PC-3 (cell line): ENCODE measurements at places on chromosomes 6 and 20. TPM values are rescaled to one million over a fixed set of nuclear protein-coding genes. Genes with fewer than 3 reads are reported as not detected.

The C6orf132 gene
- 66.0 and 86.3 TPM in 2 replicates for total RNA-seq

The PRPF6 gene
- total RNA-seq, result 67.1 and 87.2 TPM in 2 replicates

The BPIFB1 gene
- not detected in 2 replicates for total RNA-seq

The RSPH9 gene
- not detected in 2 replicates for total RNA-seq

The DPPA5 gene
- not detected in 2 replicates for total RNA-seq

The TRAPPC3L gene
- not detected in 2 replicates for total RNA-seq

The TCP11 gene
- 1.3 and 1.7 TPM in 2 replicates for total RNA-seq

The ULBP1 gene
- 0.86 and 0.87 TPM in 2 replicates for total RNA-seq

The MRAP2 gene
- total RNA-seq, result 0.07 and 0.12 TPM in 2 replicates

The SMPDL3A gene
- total RNA-seq, result 2.7 and 4.6 TPM in 2 replicates

The RSPH4A gene
- total RNA-seq, result 0.04 TPM in 1 of 2 replicates, not detected in the other

The SLC17A1 gene
- total RNA-seq, result not detected in 2 replicates

The MICAL1 gene
- 9.1 and 17.9 TPM in 2 replicates for total RNA-seq

The CLPSL2 gene
- not detected in 2 replicates for total RNA-seq

The MYBL2 gene
- total RNA-seq, result 95.9 and 103 TPM in 2 replicates

The ABT1 gene
- total RNA-seq, result 26.9 and 33.7 TPM in 2 replicates

The ENPP4 gene
- 2.8 and 5.1 TPM in 2 replicates for total RNA-seq

The SOX18 gene
- 1.1 and 1.5 TPM in 2 replicates for total RNA-seq

The MAPK13 gene
- total RNA-seq, result 36.9 and 41.4 TPM in 2 replicates

The FBXO9 gene
- total RNA-seq, result 30.3 and 54.6 TPM in 2 replicates

The CGA gene
- not detected in 2 replicates for total RNA-seq

The TNNC2 gene
- total RNA-seq, result not detected in 2 replicates

The ACTL10 gene
- total RNA-seq, result 1.6 and 2.8 TPM in 2 replicates

The TMEM74B gene
- total RNA-seq, result 6.3 and 18.4 TPM in 2 replicates

The RBPJL gene
- total RNA-seq, result not detected in 2 replicates

The CRISP3 gene
- total RNA-seq, result not detected in 2 replicates

The F13A1 gene
- not detected in 2 replicates for total RNA-seq

The TAAR1 gene
- not detected in 2 replicates for total RNA-seq

The NKX2-2 gene
- total RNA-seq, result not detected in 2 replicates

The OR2H2 gene
- total RNA-seq, result not detected in 2 replicates

The FAM83C gene
- 0.12 TPM in 1 of 2 replicates, not detected in the other for total RNA-seq

The CARMIL1 gene
- total RNA-seq, result 17.0 and 22.0 TPM in 2 replicates

The FRK gene
- 0.46 and 0.66 TPM in 2 replicates for total RNA-seq

The SLC26A8 gene
- total RNA-seq, result not detected in 2 replicates

The CEBPB gene
- total RNA-seq, result 103 and 122 TPM in 2 replicates

The YTHDF1 gene
- 30.0 and 34.0 TPM in 2 replicates for total RNA-seq

The MUC21 gene
- total RNA-seq, result not detected in 2 replicates

The COX4I2 gene
- total RNA-seq, result not detected in 2 replicates

The TXLNB gene
- total RNA-seq, result 0.22 TPM in 1 of 2 replicates, not detected in the other

The XKR7 gene
- not detected in 2 replicates for total RNA-seq

The RIMS1 gene
- total RNA-seq, result 0.51 and 0.81 TPM in 2 replicates

The GHRH gene
- not detected in 2 replicates for total RNA-seq

The BPIFA1 gene
- total RNA-seq, result not detected in 2 replicates

The HLA-DPA1 gene
- not detected in 2 replicates for total RNA-seq

The APOM gene
- total RNA-seq, result 1.6 and 2.2 TPM in 2 replicates

The HLA-DRB5 gene
- not detected in 2 replicates for total RNA-seq

The PGC gene
- not detected in 2 replicates for total RNA-seq

The HLA-DRA gene
- total RNA-seq, result not detected in 2 replicates

The MCCD1 gene
- not detected in 2 replicates for total RNA-seq

The EFCAB8 gene
- not detected in 2 replicates for total RNA-seq

The MED20 gene
- total RNA-seq, result 27.5 and 28.5 TPM in 2 replicates

The ARHGAP40 gene
- not detected in 2 replicates for total RNA-seq

The POU5F1 gene
- total RNA-seq, result not detected in 2 replicates

The SCRT2 gene
- not detected in 2 replicates for total RNA-seq

The SRMS gene
- total RNA-seq, result 0.22 and 0.63 TPM in 2 replicates

The TUBB2B gene
- 5.1 and 6.5 TPM in 2 replicates for total RNA-seq

The SIRPB1 gene
- total RNA-seq, result 1.7 and 11.6 TPM in 2 replicates

The TRIM15 gene
- not detected in 2 replicates for total RNA-seq
